Stimulated activated CD8-positive, alpha-beta memory T cell treated with anti-CD3 and anti-CD28 coated beads, Interleukin-15, amount 100 ng/mL, for 1 hour (primary cell): ENCODE measurements at places on chromosomes 4 and X.

GRCh38 chrX:108270739-108271396 lies 167.4 kb downstream of the COL4A6 start:
- no peak for DNase-seq

DNA sequence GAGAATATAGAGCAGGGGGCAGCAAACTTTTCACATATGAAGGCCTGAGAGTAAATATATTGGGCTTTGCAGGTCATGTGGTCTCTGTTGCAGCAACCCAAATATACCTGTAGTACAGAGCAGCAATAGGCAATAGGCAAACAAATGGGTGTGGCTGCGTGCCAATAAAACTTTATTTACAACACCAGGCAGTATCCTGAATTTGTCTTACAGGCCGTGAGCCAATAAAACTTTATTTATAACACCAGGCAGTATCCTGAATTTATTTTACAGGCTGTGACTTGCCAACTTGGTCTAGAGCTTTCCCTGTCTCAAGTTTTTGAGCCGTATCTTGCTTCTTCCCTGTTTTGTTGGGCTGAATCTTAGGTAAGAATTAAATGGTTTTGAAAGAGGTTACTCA lies 118.2 kb downstream of the PHEX start:
- no peak for DNase-seq

- DNase-seq: no peak
These were observed 1496.4 kb downstream of the RPA4 start for GRCh38 chrX:98380106-98380505.

- DNase-seq: no peak
These were observed 64.4 kb upstream of the KLHL13 start for GRCh38 chrX:118181030-118181429.

DNA sequence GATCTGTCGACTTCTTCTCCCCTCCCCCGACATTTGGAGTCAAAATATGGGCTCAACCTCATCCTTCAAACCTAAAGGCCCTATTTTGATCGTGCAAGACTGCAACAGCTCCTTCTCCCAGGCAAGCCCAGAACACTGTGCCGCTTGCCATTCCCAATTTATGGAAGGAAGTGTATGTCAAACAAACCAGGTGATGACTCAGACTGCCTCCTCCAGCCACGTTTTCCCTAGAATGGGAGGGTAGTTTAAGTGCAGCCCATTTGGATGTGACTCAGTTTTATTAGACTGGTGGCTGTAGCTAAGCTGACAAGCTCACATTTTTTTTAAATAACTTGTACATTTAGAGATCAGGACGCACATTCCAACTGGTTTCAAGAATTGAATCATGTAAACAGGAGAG lies 570.4 kb upstream of the DIPK2B start:
- DNase-seq: no peak

- DNase-seq: no peak
These were observed 67.4 kb downstream of the ZAR1 start for GRCh38 chr4:48557478-48557877.

- DNase-seq: no peak
These were observed 105.1 kb upstream of the ADGRL3 start for GRCh38 chr4:61094854-61095598.

GRCh38 chr4:100688368-100688767 lies 170.5 kb upstream of the EMCN start:
- DNase-seq: no peak

GRCh38 chr4:95087657-95088455 lies 330.1 kb downstream of the BMPR1B start:
- DNase-seq: no peak

DNA sequence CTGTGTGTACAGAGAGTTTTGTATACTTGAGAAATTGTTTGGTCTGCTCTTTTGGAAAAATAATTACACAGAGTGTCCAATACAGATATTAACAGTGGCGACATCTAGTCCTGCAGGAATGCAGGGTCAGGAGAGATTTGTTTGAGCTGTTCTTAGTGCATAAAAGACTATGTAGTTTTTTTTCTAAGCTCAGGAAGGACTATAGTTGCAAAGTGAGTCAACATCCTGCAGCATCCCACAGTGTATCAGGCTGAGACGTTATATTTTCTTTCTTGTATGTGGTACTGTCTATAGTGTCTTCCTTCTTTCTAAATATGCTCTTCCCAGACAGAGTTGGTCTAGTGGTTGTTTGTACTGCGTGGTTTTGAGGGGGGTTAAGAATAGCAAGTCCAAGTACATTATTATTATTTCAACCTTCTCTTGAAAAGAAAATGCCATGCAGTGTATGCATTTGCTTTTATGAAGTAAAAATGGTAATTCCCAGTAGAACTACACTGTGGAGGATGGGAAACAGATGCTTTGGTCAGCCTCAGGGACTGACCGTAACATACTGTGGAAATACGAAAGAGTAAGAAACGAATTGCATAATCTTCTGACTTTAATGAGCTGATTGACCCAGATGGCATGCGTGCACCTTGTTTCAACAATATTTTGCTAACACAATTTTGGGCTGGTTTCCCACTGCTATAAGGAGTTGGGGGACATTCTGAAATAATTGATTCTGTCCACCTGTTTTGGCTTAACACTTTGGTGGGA lies 67.4 kb downstream of the DMP1 start:
- DNase-seq: no peak

DNA sequence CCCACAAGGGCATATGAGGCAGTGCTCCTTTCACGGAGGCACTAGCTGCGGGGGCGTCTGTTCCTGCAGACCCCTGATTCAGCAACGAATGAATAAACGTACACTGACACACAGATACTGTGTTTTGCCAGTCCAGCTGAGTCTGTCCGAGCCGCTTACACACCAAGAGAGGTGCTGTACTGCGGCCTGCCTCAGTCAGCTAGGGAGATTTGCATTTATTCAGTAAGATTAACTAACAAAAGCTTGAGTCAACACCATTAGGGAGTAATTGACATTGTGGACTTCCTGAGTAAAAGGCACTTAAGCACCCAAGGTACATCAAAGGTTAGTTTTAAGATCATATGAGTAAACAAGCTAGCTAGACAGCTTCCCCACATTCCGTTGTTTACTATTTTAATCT lies 31.0 kb upstream of the BEX4 start:
- no peak for DNase-seq

GRCh38 chrX:38754102-38754790 lies 47.0 kb upstream of the MID1IP1 start:
- no peak for DNase-seq

- no peak for DNase-seq
These were observed 270.7 kb downstream of the GRXCR1 start for GRCh38 chr4:43163101-43163792.

GRCh38 chr4:168575473-168575872 lies 78.6 kb downstream of the PALLD start:
- no peak for DNase-seq

DNA sequence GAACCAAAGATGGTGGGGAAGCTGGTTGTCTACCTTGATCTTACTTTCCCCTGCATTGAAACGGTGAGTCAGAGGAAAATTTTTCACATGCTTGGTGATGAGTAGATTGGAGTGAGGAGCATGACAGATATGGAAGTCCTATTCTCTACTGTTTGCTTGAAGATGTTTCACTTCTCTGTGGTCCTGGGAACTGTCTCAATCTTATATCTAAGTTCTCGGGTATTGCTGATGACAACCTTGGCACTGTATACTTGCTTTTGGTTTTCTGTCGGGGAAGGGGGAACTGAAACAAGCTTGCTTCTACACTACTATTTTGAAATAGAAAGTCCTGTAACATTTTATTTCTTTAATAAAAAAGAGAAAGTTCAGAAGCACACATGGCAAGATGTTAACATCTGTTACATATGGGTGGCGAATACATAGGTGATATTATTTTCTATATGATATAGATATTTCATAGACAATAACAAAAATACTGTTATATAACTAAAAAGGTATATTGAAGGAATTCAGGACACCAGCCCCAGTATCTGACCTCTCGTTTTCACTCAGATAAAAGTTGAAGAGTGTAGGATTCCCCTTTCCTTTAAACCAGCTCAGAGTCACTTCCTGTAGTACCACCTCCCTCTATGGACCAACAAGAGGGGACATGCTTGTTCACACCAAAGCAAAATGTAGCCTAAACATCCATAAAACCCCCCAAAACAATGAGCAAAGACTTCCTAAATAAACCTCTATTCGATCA lies 88.8 kb downstream of the FMR1NB start:
- DNase-seq: no peak

DNA sequence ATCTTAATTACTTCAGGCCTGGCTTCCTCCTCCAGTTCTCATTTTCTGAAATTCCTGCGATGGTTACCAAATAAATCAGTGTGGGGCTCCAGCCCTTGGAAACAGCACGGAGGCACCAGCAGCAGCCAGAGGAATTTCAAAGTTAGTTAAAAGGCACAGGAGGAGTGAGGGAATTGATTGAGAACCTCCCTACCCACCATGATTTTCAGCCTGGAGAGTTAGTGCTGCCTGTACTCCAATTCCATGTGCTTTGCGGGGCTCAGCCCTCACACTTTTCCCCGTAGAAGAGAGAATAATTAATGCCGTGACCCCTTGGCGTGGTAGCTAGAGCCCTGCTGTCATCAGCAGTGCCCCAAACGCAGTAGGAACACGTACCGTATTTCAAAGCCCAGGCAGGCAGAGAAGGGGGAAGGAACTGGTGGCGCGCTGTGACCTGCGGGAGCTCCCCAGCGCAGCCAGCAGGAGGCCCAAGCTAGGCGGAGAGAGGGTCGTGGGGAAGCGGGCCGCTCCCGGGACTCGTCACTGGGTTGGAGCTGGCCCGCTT lies 84.0 kb upstream of the IGFBP7 start:
- DNase-seq: no peak

GRCh38 chr4:5890063-5890727 lies 2.7 kb downstream of the CRMP1 start:
- DNase-seq: no peak

- no peak for DNase-seq
These were observed 15.4 kb downstream of the NIPAL1 start for GRCh38 chr4:48031802-48032525.

DNA sequence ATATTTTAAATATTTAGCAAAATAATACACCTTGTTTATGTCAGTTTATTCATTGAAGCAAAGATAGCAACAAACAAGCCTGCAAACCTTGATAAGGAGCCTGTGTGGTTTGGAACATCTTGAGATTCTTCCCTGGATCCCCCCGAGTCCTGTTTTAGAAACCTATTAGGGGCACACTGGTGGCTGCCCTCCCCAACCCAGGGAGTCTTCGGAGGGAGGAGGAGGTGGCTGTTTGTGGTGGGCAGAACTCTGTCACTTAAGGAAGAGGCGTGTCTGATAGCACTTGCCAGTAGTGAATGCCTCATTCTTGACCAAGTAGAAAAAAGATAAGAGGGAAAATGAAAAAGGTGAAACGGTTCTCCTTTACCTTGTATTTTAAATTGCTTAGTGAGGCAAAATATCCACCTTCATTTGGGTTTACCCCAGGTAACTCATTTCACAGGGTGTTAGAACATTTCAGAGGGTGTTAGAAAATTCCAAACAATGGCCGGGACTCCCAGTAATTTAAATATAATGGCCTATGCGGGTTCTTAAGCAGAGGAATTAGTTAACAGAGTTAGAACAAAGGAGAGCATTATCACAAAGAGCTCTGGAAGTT lies 10.4 kb downstream of the KIT start:
- DNase-seq: no peak

- DNase-seq: no peak
These were observed 61.4 kb upstream of the ZCCHC13 start for GRCh38 chrX:74242484-74243138.

DNA sequence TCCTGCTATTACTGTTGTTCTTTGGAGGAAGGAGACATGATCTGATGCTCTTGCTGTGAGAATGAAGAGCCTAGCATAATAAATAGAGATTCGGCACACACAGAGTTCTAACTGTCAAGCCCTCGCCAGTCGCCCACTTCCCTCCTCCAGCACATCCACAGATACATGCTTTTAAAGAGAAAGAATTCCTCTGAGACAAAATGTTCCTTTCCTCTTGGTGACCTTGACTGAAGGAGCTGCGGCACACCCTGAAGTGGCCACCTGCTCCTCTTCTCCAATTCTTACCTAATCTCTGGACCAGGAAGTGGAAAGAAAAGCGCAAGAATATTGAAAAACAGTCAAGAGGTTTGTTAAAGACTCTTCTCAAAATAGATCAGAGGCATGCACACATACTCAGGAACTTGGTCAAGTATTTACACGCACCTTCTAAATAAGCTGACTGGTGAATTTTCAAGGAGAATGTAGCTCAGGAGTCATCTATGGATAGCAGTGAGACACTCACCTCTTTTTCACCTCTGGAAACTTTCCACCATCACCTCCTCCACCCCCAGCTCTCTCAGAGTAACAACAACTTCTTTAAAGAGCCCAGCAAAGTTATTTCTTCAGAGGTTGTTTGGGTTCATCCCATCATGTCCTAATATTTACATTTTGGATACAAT lies 95.4 kb downstream of the PARM1 start:
- no peak for DNase-seq

DNA sequence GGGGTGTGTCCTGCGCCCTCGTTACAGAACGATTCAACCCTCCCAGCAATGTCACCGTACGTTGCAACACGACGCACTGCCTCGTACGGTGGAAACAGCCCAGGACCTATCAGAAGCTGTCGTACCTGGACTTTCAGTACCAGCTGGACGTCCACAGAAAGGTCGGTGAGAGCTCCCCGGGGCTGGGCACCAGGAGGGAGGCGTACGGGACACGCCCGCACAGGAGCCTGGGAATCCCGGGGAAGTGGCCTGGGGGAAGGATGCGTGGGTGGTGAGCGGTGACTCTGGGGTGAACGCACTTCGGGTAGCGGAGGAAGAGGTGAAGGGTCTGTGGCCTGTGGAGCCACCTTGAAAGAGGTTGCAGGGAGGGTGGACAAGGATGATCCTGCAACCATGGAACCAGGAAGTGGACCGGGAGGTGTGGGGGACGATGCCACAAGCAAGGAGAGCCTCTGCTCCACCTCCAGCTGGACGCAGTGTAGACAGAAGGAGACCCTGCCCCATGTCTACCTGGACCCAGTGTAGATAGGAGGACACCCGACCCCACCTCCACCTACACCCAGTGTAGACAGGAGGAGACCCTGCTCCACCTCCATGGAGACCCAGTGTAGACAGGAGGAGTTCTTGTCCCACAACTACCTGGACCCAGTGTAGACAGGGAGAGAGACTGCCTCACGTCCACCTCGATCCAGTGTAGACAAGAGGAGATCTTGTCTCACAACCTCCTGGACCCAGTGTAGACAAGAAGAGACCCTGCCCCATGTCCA lies 25.9 kb downstream of the CSF2RA start:
- DNase-seq: no peak
